ENCODE measurements at places on chromosomes 7 and 10.

- DNase-seq = no peak
These were observed 17.6 kb upstream of the GPR146 start for GRCh38 chr7:1026721-1027161.

- no peak for DNase-seq
These were observed 245.2 kb downstream of the ABCA13 start for GRCh38 chr7:48416327-48416908.

DNA sequence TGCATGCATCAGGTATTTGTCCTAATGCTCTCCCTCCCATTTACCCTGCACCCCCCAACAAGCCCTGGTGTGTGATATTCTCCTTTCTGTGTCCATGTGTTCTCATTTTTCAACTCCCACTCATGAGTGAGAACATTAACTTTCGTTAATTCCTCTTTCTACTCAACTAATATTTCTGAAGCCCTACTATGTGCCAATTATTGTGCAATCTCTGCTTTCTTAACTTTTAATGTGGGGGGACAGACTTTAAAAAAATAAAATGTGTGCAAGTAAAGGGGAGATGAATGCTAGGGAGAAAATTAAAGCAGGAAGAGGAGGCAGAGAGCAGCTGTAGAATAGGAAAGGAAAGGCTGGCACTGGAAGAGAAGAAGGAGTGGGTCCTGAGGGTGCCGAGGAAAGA, 954.0 kb upstream of the C7orf33 start:
- DNase-seq = no peak

GRCh38 chr7:115838829-115839228, 191.7 kb downstream of the TFEC start:
- DNase-seq = no peak

DNA sequence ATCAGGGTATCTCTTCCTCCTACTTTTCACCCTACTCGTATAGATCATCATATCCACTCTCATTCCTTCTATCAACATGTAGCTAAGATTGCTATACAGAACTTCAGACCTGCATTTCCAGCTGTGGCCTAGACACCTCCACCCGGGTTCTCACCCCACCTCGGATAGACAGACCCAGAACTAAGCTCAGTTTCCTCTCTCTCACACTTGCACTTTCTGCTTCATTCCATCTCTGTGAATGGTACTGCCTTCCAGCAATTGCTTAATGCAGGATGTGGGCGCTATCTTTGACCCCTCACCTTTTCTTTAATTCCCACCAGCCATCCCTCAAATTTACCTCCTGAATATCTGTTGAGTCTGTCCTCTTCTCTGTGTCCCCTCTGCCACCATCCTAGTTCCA, 35.7 kb downstream of the AGK start:
- DNase-seq = no peak

DNA sequence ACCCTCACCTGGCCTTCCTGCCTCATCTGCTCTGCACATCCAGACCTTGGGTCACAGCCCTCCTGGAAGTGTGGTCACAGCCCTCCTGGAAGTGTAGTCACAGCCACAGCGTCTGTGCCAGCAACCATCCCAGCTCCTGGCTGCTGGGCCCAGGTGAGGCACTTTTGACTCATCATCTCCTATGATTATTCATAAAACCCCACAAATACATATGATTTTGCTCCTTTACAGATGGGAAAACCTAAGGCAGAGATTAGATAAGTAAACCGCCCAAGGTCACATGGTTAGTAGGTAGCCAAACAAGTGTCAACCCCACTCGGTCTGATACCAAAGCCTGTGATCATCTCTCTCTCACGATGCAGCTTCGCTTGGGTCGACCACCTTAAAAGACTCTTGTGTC, 94.3 kb downstream of the PRLHR start:
- no peak for DNase-seq

DNA sequence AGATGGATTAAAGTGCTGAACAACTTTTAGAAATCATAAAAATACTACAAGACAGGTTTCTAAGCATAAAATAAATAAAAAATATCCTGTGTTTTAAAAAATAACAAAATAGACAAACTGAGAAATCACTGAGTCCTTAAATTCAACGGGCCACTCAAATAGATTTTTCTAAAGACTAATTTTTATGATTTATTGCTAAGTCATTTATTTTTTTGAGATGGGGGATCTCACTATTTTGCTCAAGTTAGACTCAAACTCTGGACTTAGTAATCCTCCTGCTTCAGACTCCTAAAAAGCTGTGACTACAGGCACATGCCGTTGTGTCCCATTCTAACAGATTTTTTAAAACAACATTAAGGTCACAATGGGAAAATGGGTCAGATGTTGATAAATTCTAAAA, 121.0 kb upstream of the THSD7A start:
- DNase-seq = no peak

- no peak for DNase-seq
These were observed 162.8 kb upstream of the TNRC18 start for GRCh38 chr7:5586279-5586962.

- DNase-seq = no peak
These were observed 26.5 kb upstream of the TMEM229A start for GRCh38 chr7:124059375-124059774.

GRCh38 chr7:37467002-37467401, 18.3 kb upstream of the ELMO1 start:
- DNase-seq = no peak

GRCh38 chr7:45391618-45392451, 182.3 kb upstream of the ADCY1 start:
- no peak for DNase-seq

DNA sequence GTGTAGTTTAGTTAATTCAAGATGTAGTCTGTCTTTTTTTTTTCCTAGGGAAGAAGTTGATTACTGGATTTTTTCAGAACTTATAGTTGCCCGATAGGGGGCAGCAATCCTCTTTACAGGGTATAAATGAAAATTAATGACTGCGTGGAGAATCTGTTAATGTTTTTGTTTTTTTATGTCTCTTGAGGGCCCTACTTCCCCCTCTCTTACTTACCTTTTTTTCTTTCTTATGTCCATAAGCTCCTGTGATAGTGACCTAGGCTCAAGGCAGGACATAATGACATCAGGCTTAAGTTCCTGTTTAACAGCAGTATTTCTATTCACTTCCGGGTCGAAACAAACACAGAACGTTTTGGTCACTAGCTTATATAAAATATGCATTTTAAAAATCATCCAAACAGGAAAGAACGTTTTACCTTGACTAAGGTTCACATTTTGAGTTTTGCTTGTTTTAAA, 18.8 kb downstream of the CDC123 start:
- peak; percentile 50 for DNase-seq

DNA sequence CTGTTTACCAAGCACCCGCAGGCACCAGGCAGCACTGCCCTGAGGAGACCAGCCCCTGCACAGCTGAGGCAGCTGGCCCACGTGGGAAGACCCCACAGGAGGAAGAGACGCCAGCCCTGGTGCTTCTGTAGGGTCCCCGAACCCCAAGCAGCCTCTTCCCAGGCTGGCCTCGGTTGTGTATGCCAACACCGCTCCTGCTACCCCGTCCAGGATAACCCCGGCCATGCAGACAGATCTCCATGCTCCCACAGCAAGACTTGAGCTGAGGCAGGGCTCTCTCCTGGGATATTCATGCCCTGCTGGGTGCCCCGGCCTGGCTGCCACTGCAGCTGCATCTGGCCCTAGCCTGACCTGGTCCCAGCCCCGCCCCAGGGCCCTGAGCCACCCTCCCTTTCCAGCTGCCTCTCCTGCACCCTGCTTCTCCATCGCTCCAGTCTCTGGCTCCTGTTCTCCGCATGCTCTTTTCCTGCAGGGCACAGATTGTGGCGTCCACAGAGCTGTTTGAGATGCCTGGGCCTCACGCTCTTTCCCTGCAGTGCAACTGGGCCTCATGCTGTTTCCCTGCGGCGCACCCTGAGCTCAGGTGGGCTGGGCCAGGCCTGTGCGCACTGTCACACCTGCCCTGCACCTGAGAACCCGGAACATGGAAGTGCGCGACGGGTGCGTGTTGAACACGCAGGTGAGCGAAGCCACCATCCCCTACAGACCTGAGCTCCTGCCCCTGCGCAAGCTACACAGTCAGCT, 236.2 kb downstream of the ELFN1 start:
- DNase-seq = no peak

DNA sequence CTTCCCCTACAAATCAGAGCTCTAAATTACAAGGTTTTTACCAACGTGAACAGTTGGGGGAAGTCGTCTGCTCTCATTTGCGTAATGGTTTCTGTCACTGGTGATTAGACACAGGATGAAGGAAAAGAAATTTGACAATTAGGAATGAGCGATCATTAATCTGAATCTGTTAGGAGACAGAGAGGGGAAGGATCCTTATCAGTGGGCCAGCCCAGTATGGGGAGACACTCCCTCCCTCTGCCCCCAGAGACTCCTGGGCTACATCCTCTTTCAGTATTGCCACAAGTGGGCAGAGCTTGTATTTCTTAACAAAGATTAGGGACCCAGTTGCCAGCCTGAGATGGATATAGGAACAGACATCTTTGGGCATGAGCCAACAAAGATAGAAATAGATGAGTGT, 15.5 kb downstream of the HIF1AN start:
- DNase-seq = no peak

DNA sequence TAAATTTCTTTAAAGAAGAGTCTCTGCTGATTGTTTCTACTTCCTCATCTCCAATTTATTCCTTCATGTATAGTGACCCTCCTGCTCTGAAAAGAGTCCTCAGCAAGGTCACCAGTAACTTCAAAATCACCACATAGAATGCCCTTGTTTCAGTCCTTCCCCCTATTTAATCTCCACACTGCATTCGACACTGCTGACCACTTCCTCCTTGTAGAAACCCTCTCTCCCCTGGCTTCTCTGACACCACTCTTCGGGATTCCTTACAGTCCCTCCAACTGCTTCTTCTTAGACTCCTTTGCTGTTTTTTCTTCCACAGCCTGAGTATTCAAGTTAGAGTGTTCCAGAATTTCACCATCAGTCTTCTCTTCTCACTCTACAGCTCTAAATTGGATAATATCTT, 89.5 kb downstream of the VPS41 start:
- DNase-seq = no peak

DNA sequence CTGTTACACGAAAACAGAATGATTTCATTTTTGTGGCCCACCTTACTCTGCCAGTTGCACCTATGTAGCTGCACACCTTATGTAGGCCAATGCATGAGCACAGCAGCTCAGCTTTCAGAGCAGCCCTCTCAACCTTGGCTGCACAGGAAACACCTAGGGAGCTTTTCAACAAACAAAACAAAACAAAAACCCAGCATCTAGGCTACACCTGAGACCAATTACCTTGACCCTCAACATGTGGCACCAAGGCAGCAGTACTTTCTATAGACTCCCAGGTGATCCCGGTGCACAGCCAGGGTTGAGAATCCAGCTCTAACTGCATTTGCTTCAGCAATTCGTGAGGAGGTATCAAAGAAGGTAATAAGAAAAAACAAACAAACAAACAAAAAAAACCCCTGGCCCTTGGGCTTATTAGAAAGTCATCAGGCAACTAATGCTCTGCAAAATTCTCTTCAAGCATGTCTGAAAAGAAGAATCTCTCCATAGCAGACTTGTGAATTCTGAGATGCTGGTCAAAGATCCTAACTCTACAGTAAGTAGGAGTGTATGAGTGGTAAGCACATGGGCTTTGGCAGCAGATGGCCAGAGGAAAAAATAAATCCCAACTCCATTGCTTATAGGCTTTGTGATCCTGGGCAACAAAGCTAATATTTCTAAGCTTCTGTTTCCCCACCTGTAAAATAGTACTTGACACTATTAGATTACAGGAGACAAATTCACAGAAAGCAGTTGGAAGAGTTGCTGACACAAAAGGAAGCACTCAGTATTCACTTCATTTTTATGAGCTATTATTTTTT, 113.4 kb upstream of the NOBOX start:
- DNase-seq = no peak

- DNase-seq = no peak
These were observed 97.3 kb downstream of the PDGFA start for GRCh38 chr7:422191-422885.

DNA sequence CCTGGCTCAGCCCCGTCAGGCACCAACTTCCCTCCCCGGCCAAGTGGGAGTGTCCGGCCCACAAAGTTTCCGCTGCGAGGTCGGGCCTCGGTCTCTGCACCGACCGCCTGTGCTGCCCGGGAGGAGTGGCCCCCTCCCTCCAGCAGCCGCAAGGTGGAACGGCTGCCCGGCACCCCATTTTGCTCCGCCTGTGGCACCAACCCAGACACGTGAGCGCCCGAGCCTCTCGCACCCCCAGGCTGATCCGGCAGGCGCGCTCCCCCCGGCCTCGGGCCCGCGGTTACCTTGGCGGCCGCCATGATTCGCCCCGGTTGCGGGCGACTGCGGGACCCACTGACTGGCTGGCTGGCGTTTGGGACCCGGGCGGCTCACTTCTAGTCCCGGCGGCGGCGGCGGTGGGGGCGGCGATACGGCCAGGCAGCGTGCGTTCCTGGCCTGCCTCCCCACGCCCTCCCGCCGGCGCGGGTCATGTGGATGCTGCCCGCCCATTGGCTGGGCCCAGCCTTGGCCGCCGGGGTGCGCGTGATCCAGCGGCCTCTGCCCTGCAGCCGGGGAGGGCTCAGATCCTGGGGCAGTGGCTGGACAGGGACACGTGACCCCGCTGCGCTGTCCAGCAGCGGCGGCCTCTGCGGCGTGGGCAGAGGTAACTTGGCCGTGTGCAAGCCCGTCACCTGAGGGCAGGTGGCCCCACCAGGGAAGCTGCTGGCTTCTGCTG, at the start of gene SLC25A13:
Gene SLC25A13 (minus strand): TSS at position 441 of the 715 bp plus-strand sequence. CDS start 142 bp downstream, at position 299.
- DNase-seq = peak; percentile 85

DNA sequence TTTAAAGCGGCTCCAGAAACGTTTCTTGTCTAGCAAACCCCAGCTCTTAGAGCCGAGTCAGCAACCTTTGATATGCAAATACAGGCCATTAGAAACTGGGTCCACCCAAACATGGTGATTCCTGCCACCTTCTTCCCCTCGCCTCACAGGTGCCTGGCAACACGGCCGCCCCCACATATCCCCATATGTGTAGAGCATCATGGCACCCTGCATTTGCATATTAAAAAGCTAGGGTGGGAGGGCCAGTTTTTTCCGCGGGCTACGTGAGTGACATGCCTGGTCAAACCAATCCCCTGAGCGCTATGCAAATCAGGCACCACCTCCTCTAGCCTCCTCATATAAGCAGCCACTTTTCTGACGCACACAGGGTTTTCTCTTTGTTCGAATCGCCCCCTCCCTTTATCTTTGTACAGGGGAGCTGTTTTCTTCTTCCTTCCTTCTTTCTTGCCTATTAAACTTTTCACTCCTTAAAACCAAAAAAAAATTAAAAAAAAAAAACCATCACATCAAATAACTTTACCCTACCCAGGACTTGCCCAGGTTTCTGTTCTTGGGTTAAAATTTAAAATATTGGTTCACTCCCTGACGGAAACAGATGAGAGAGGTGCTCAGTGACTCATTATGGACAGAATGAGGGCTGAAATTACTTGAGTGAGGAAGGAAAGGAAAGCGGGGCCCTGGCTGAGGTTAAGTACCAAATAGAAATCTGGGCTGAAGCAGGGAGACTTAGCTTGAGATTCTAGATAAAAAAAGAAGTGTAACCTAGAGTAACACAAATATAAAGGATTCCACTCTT, 59.8 kb downstream of the COA1 start:
- peak; percentile 24 for DNase-seq

Data from Calu3 (cell line).